ENCODE measurements at places on chromosomes 6 and 20.
A peak's percentile ranks its signal among the peaks of the same experiment; 100 is the strongest.

DNA sequence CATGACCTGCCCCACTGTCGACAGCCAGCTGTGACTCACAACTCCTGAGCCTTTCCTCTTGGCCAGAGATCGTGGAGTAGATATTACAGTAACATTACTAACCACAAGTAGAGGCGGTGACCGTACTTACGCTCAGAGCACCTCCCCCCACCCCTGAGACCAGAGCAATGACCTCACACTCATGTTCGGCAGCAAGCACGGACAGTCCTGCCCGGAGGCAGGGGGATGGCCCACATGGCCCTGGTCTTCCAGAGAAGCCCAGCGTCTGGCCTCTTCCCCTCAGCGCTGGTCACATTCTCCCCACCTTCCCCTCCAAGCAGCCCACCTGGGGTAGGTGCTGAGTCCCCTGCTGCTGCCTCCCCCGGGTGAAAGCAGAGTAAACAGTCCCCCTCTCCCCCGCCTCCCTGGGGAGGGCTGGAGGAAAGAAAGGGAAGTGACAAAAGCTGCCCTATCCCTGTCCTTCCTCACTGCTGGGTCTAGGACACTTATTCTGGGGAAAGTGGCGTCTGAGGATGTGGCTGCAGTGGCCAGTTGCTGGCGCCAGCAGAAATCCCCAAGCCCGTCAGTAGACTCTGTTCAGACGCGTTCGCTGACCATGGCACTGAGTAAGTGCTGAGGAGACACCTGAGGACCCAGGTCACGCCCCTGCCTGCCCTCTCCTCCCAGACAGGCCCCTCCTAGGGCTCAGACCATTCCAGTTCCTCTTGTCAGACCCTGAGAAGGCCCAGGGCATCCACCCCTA, 68.5 kb downstream of the MRPL14 start:
- no peak for DNase-seq

GRCh38 chr20:63854069-63854765, 7.1 kb upstream of the ABHD16B start:
- DNase-seq: peak; percentile 23

- DNase-seq: no peak
Observed at GRCh38 chr20:17738154-17738553, 38.4 kb downstream of the BANF2 start.

GRCh38 chr6:36514554-36515456, 32.5 kb downstream of the STK38 start:
- no peak for DNase-seq

DNA sequence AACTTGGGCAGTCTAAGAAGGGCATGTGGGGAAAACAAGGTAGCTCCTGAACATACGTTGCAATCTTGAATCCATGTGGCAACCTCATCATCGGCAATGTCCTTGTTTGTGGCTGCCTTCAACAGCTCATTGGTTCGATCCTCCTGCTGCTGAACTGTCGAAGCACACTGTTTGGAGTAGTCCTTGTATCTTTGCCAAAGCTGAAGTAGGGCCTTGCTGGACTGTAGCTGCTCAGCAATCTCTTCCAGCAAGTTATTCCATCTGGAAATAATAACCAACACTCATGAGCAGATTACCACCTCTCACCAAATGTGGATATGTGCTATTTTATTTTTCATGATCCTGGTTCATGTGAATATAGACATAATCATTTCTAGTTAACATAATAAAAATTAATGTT, 413.3 kb downstream of the ESR1 start:
- DNase-seq: no peak

DNA sequence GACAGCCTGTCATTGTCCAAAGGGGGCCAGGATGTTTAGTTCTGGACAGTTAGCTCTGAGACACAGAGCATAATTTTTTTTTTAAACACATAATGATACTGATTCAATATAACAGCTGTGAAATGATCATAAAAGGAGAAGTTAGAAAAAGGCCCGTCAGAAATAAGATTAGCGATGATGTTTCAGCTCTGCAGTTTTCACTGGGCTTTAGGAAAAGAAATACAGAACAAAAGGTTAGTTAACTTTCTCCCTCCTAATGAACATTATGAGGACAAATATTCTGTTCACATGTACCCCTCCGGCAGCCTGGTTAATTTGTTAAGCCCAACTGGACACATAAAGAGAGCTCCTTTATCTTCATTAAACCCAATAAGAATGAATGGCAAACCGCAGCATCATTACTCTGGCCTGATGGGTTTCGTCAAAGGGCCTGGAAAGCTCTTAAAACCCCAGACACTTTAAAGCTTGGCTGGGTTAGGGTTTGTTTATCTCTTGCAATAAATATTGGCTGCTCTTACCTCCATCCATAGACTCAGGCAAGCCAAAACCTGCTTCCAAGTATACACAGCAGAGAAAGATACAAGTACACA, 394.6 kb downstream of the KIF16B start:
- no peak for DNase-seq

- no peak for DNase-seq
Observed at GRCh38 chr20:35339007-35339406, 46.8 kb upstream of the FAM83C start.

DNA sequence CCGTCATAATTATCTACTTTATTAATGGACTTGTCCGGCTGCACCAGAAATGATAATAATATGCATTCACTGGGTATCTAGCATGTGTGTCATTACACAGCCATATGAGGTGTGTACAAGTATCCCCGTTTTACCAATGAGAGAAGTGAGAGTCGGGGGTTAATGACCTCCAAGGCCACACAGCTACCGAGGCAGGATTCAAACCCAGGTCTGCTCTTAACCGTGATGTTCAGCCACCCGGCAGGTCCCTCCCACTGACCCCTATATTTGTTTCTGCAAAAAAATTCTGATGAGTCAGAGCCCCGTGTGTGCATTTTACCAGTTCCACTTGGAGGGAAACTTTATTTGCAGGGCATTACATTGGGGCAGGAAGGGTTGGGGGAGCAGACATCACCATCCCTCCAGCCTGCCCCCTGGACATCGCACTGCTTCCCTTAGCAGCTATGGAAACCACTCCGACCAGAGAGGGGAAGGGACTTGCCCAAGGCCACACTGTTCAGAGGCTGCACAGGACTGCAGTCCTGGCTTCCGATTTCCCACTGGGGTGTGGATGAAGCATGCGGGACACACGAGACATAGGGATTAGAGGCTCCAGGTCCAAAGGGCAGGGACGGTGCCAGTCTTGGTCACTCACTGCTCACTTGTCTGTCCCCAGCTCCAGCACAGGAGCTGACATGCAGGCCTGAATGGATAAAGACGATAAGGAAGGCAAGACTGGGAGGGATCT, 10.1 kb upstream of the SRC start:
- no peak for DNase-seq

GRCh38 chr20:32113591-32114260, 4.2 kb downstream of the TM9SF4 start:
- DNase-seq: no peak

- no peak for DNase-seq
Observed at GRCh38 chr6:119862719-119863118, 513.2 kb upstream of the MAN1A1 start.

DNA sequence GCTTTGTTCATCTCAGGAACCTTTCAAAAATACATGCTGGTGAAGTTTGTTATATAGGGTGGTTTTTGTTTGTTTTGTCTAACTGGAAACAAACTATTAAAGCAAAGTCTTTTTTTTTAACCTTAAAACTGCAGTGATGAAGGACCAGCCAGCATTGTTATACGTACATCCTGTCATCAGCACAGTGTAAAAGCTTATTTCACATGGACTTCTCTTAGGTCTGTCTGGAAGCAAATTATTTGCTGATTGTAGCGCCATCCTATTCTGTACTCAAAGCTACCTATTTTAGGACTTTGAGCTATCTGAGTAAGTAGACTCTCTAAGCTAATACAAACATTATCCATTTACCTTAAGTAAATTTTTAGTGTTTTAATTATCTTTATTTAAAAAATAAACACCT, 61.7 kb downstream of the SNX9 start:
- no peak for DNase-seq

DNA sequence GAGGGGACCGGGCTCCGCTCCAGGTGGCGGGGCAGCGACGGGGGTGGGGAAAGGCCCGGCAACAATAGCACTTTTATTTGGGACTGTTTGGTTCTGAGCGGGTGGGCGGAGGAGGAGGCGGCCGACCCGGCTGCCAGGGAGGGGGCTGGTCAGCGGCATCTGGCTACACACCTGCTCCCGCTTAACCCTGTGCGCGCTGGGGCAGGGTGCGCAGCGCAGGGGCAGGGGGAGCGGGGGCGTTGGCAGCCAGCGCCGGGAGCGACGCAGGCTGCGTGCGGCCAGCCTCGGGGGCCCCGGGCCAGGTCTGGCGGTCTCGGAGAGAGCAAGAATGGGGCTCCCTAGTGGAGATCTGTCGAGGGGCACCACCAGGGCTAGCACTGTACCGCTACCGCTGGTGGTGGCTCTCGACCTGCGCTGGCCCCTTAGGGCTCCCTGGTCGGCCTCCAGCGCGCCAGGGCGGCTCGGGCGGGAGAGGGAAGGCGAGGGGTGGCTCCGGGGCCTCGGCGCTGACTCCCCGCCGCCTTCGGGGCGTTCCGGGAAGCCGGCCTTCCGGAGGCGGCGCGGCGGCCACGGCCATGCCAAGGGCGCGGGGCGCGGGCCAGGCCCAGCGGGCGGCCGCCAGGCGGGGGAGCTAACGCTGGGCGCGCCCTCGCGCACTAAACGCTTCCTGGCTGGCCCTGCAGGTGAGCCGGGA, 92.4 kb downstream of the NCR2 start:
- DNase-seq: peak; percentile 73

DNA sequence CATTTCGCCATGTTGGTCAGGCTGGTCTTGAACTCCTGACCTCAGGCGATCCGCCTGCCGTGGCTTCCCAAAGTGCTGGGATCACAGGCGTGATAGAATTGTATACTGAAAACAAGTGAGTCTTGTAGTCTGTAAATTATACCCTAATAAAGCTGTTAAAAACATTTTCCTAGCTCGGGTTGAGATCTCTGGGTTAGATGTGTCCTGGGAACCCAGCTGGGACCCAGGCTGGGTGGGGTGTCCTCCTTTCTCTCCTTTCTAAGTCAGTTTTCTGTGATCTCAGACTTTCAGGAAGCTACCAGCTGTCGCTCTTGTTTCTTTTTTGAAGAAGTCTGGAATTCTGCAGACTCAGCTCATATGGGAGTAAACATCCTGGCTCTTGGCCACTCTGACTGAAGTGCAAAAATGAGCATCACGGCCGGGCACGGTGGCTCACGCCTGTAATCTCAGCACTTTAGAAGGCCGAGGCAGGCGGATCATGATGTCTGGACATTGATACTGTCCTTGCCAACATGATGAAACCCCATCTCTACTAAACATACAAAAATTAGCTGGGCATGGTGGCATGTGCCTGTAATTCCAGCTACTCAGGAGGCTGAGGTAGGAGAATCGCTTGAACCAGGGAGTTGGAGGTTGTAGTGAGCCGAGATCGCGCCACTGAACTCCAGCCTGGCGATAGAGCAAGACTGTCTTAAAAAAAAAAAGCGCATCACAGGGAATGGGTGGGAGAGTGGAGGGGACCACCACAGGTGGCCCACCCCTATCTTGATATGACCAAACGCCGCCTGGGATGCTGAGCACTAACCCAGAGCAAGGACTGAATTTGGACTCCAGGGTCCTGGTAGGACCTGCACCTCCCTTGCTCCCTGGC, 9.9 kb upstream of the PCIF1 start:
- DNase-seq: no peak

DNA sequence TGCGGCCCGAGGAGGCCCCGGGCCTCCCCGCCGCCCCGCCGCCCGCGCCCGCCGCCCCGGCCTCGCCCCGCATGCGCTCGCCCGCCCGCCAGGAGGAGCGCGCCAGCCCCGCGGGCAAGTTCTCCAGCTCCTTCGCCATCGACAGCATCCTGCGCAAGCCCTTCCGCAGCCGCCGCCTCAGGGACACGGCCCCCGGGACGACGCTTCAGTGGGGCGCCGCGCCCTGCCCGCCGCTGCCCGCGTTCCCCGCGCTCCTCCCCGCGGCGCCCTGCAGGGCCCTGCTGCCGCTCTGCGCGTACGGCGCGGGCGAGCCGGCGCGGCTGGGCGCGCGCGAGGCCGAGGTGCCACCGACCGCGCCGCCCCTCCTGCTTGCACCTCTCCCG, 1.5 kb downstream of the FOXQ1 start:
- no peak for DNase-seq

GRCh38 chr6:37483917-37484785, 15.5 kb downstream of the CCDC167 start:
- peak; percentile 82 for DNase-seq

DNA sequence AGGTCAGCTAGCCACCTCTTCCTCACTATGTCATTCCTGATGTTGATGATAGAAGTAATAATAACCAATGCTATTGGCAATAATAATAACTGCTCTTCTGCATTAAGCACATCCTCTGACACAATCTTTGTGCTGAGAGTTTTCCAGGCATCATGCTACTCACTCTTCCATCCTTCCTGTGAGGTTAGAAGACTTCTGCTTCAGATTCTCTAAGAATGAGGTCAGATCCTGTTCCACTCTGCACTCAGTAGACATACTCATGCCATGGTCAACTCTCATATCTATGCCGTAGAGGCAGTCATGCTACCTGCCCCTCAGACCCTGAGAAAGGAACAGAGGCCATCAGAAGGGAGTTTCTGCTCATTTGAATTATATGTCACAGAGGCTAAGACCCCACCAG, 98.1 kb upstream of the TOP1 start:
- DNase-seq: no peak

DNA sequence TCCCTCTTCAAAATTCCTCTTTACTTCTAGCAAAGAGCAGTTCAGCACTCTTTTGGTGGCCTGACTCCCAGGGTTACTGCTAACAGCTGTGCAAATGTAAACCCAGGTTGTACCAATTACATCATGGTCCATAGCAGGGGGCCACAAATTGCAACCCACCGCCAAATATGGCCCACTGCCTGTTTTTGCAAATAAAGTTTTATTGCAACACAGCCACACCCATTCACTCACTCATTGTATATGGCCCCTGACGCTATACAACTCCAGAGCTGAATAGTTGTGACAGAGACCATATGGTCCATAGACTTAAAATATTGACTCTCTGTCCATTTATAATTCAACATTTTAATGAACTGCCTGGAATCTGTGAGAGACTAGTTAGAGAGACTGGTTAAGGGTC, 233.4 kb downstream of the NFATC2 start:
- DNase-seq: no peak

GRCh38 chr6:54114991-54115390, 3.7 kb downstream of the MLIP start:
- no peak for DNase-seq

- no peak for DNase-seq
Observed at GRCh38 chr6:44641344-44642031, 254.0 kb downstream of the CDC5L start.

DNA sequence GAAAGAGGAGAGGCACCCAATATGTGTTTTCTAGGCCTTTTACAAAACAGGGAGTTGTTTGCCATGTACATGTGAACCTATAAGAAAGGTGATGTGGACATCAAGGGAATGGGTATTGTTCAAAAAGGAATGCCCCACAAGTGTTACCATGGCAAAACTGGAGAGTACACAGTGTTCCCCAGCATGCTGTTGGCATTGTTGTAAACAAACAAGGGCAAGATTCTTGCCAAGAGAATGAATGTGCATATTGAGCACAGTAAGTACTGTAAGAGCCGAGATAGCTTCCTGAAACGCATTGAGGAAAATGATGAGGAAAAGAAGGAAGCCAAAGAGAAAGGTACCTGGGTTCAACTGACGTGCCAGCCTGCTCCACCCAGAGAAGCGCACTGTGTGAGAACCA, 13.1 kb downstream of the QRSL1 start:
- no peak for DNase-seq

GRCh38 chr6:100415768-100416167, 49.0 kb downstream of the SIM1 start:
- no peak for DNase-seq

Data from WTC11 (cell line).